ENCODE measurements at places on chromosomes 1 and 21.

DNA sequence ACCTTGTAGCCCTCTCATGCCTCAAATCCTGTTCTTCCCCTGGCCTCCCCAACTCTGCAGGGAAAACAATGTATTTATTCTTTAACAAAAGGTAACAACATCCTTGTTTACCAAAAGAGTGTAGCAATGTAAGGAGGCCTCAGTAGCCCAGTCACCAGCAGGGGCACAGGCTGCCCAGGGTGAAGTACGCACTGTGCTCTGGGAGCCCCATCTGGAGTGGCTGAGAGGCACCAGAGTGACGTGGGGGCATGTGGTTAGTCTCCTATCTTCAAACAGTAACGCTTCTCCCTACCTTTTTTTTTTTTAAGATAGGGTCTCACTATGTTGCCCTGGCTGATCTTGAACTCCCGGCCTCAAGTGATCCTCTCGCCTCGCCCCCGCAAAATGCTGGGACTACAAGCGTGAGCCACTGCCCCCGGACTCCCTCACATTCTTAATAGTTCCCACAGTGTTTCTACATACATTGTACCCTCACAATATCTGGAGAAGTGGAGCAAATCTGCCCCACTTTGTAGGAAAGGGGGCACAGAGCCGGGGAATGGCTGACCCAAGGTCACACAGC lies 51.3 kb upstream of the ECE1 start:
- DNase-seq: no peak

- no peak for DNase-seq
Observed at GRCh38 chr1:170929835-170930554, 5.3 kb upstream of the MROH9 start.

- DNase-seq: no peak
Observed at GRCh38 chr1:197683895-197684553, 91.3 kb downstream of the DENND1B start.

- DNase-seq: no peak
Observed at GRCh38 chr1:95375174-95375573, 141.2 kb downstream of the RWDD3 start.
